ENCODE measurements at places on chromosomes 2 and 18.

GRCh38 chr2:108925735-108926134 is 63.3 kb downstream of the EDAR start:
- no peak for DNase-seq

- no peak for DNase-seq
Observed at GRCh38 chr18:3449512-3450011, 410 bp upstream of the TGIF1 start.

- DNase-seq, result no peak
Observed at GRCh38 chr2:210170196-210170445, 1.1 kb downstream of the KANSL1L start.

GRCh38 chr2:68889500-68889899 is 18.3 kb upstream of the BMP10 start:
- no peak for DNase-seq

DNA sequence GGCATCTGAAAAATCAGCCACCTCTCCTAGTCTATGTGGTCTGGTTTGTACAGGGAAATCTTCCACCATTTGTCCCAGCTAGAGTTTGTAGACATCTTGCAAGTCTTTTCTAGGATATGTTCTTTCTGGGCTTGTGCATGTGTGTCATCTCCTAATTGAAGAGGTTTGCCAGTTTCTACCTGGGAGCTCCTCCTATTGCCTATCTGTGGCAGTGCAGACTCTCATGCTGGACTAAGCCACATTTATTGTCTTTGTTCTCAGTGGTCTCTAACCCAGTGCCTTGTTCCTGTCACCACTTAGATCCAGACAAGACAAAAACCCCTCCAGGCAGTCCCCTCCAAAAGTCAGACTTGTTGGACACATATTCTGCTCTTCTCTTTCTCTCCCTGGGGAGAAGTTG is 72.0 kb upstream of the MRPS9 start:
- no peak for DNase-seq

DNA sequence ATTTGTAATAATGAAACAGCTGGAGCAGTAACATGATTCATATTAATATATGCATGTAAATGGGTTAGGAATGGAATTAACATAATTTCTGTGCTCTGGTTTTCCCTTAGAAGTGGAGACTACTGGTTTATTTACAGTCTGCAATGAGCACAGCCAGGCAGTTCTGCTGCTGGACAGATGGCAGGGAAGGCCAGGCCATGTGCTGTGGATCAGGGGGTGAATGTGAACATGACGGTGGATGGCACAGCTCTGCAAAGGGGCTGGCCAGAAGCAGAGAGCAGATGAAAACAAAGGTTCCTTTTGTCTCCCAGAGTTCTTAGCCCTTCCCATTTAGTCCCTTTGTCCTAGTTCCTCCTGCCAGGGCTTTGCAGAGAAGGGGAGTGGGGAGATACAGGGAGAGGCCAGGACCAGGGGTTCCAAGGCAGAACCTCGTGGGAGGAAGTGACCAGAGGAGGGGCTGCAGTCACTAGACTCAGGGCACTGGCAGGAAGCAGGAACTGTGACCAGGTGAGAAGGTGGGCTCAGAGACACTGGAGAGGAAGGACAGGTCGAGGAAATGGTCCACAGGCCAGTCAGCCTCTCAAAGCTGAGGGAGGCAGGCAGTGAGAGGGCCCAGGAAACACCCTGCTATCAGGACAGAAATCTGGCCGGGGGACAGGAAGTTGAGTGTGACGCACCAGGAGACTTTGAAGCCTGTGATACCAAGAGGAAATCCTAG is 112.9 kb upstream of the ATP8B1 start:
- no peak for DNase-seq

GRCh38 chr18:59697236-59697932 is at the start of gene CCBE1:
Gene CCBE1 (minus strand): TSS chr18:59697423.
- DNase-seq, result no peak

DNA sequence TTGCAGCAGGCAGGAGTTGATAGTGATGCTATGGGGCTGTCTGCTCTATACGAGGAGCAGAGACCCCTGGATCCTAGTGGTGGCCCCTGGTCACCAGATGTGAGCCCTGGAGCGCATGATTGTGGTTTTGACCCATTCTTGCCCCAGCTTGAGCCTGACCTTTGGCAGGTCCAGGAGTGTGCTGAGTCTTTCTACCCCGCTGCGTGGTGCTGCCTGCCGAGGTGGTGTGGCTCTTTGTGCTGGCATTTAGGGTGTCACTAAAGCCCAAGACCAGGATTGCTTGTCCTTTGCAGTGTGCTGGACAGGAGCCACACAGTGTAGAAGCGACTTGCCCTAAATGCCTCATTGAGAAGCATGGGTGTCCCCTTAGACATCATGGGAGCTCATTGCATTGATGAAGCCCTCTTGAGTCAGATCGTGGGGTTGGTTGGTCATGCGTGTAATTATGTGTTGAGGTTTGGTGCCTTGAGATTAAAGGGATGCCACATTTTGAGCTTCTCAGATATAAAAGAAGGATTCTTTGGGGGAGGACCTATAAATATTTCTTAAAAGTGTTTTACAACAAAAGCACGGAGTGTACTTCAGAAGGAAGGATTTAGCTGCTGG is 88.3 kb downstream of the AGAP1 start:
- no peak for DNase-seq

DNA sequence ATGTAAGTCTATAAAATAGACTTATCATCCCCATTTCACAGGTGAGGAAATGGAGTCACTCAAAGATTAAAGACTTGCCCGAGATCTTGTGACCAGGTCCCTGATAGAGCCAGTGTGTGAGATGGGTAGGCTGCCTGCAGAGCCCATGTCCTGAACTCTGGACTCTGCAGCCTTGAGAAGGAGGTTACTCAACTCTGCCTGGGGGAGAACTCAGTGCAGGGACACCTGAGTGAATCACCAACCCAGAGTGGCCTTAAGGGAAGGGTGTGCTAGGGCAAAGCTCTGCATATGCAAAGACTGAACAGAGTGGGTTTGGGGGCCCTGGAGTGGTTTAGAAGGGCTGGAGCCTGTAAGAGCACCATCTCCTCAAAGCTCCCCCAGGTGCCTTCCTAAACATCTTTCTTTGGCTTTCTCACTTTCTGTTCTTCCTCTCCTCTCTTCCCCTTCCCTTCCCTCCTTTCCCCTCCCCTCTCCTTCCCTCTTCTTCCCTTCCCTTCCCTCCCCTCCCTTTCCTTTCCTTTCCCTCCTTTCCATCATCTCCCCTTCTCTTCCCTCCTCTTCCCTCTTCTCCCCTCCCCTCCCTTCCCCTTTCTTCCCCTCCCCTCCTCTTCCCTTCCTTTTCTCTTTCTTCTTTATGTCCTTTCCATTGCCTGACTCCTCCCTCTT is 67.6 kb downstream of the CELF4 start:
- DNase-seq, result no peak

- no peak for DNase-seq
Observed at GRCh38 chr2:59888015-59888414, 665.4 kb downstream of the BCL11A start.

- no peak for DNase-seq
Observed at GRCh38 chr2:66443979-66444861, 9.3 kb downstream of the MEIS1 start.
